ENCODE measurements at places on chromosomes 16 and 17. TPM values are rescaled to one million over a fixed set of nuclear protein-coding genes. Genes with fewer than 3 reads are reported as not detected.

DNA sequence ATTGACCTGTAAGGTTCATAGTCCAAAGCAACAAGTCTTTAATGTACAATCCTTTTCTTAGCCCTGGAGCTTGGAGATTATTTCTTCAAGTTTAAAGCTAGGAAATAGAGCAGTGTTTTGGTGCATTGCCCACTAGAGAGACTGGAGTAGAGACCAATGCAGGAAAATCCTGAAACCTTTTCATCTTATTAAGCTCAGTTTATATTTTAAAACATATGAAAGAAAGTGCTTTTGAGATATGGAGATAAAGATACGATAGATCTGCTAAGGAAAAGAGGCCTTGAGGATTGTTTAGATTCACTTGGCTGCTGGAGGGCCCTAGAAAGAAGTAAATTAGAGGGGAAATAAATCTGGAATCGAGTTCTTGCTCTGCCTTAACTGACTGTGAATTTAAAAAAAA is 212.0 kb downstream of the GRIN2A start:
- no peak for DNase-seq

- DNase-seq = no peak
Observed at GRCh38 chr17:77838748-77839697, 119.5 kb upstream of the TNRC6C start.

GRCh38 chr17:75521951-75522727 is 3.4 kb upstream of the LLGL2 start:
- no peak for DNase-seq

SLC35G6 gene
- total RNA-seq = not detected

GRCh38 chr17:16936536-16937310 is 35.2 kb downstream of the TNFRSF13B start:
- peak; percentile 55 for DNase-seq

GRCh38 chr17:75191584-75191983 is 8.8 kb upstream of the SUMO2 start:
- DNase-seq = no peak
